ENCODE measurements at places on chromosomes 4 and X.

DNA sequence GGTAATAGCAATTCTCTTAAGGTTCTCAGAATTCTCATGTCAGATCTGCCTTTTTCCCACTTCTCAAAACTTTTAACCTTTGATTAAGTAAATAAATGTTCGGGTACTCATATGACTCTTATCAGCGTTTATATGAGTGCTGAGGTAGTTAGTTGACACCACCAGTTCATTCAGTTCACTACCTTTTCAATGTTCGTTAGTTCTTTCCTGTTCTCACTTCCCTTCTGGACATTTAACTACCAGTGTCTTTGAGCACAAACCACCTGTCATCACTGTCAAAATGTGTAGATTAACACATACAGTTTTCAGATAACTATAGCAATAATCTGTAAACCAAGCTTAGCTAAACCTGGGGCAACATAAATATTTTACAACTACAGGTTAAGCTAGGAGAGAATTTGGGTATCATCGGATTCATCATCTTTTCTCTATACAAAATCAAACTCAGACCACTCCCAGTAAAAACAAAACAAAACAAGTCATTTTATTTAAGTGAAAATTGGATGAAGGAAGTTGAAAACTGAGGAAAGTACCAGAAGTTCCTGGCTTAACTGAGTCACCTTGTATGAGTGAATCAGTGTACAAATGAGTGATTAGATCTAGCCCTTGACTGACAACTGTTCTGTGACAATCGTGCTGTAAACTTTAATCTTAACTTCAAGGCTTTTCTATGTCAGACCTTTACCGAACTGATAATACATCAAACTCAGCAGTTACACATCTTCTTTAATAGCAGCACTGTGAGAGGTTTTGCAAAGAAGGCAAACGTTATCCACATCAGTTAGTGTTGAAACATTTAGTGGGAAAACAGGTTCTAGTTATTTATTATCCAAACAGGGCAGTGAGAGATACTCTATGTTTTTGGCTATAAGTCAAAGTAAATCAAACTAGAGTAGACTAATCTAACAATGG lies 41.9 kb downstream of the ARHGEF38 start:
- no peak for DNase-seq

GRCh38 chr4:7241597-7242125 lies 49.3 kb downstream of the SORCS2 start:
- DNase-seq: no peak

DNA sequence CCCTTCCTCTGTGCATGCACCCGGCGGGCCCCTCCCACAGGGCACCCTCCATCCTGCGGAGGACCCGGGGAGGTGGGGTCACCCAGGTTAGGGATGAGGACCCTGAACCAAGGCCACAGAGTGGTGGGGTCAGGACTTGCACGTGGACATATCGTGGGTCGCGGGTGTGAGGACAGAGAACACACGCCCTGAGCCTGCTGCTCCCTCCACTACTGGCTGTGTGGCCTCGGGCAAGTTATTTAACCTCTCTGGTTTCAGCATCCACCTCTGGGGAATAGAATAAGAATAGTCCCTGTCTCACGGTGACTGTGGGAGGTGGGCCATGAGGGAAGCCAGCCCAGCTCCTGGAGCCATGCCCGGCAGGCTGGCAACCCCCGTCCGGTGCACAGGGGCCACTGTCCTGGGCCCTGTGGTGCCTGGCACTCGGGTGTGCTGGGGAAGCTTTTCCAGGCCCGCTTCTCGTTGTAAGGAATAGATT lies 5.1 kb downstream of the PSAPL1 start:
- DNase-seq: no peak

DNA sequence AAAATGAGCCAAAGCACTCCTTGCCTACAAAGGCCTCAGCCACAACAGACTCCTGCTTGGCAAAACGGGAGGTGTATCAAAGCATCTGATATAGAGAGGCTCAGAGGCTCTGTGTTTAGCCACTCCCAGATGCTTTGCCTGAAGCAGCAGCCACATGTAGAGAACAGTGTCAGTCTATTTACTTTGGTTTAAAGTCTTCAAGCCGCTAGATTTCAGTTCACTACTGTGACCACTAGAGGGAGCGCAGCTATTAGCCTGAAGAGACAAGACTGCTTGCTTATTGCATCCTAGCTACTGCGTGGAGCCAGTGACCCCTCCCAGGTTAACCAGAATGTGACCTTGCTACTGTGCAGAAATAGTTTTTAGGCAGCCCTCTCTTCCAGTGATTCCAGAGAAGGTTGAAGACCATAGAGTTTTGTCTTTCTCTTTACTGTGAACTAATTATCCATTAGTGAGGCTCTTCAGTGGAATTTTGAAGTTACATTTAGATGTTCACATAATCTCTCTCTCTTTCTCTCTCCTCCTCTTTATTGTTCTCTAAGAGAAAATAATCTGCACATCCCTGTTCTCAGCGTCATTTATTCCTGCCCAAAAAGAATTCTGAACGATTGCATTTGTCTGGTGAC lies 39.3 kb downstream of the BMP3 start:
- peak; percentile 36 for DNase-seq

- DNase-seq: no peak
These were observed 31.6 kb downstream of the MAOB start for GRCh38 chrX:43850629-43851028.

DNA sequence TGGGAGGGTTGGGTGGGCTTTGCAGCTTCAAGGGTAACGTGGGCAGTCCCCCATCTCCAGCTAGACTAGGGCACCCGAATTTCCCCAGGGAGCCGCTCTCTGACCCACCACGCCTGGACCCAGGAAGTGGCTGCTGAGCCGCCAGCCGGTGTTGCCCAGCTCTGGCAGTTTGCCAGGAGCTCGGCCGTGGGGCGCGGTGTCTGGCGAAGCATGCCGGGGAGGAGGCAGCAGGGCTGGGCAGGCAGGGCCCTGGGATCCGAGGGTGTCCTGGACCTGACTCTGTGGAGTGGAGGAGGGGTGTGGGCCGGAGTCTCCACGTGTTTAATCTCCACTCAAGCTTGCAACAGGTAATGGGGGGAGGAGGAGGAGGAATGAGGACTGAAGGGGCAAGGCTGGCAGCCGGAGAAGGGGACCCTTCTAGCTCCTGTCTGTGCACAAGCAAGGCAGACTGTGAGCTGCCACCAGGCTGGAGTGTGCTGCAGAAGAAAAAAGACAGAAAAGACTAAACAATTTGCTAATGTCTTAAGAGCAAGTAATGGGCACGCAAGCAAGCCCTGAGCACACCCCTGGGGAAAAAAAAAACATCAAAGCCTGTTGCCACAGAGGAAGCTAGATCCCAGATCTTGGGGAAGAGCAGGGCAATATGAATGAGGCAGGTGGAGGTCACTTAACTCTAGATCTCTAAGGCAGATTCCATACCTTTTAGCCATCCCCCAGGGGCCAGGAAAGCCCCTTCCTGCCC lies 2.4 kb downstream of the LONRF3 start:
- no peak for DNase-seq

DNA sequence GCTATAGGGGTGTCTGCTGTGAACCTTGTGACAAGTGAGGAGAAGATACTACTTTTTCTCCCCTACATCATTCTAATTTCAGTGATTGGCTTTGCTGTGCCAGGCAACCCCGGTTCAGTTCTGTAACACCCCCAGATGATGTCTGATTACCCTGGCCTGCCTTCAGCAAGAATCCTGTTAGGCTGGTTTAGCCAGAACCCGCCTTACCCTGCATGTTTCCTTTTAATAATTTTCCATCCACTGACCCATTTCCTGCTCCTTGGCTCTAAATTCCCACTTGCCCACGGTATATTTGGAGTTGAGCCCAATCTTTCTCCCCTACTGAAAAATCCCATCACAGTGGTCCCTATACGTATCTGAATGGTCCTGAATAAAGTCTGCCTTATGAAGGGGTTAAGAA lies 46.5 kb upstream of the HPSE start:
- no peak for DNase-seq

- DNase-seq: no peak
These were observed 279.3 kb upstream of the DIPK2B start for GRCh38 chrX:45479835-45480422.

DNA sequence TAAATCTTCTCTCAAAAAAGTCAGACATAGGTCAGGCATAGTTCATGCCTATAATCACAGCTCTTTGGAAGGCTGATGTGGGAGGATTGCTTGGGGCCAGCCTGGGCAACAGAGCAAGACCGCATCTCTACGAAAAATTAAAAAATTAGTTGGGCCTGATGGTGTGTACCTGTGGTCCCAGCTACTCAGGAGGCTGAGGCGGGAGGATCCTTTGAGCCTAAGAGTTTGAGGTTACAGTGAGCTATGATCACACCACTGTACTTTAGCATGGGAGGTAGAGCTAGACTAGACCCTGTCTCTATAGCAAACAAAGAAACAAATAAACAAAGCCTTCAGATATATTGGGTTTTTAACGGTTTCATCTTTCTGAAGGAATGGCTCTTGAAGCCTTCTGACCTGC lies 62.2 kb downstream of the DIPK2B start:
- no peak for DNase-seq

- no peak for DNase-seq
These were observed 186.3 kb downstream of the NWD2 start for GRCh38 chr4:37430718-37431416.

GRCh38 chr4:145545031-145545430 lies 63.4 kb downstream of the SMAD1 start:
- no peak for DNase-seq

GRCh38 chrX:131747173-131747572 lies 203.3 kb downstream of the OR13H1 start:
- peak; percentile 60 for DNase-seq

DNA sequence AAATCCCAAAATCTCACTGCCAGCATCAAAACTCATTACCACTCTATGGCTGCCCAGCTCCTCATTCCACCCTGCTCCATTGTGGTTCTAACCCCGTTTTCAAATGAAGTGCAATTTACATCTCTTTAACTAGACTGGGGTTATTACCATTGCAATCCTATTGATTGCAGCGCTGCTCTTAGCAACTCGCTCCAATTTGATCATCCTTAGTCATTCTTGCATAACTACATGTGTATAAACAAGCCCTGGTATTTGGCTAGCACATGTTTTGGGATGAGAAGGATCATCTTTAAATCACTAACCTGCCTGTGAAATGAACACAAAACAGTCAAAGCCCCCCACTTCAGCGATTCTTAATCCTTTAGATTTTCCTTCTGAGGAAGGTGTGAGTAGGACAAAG lies 340.1 kb upstream of the PPARGC1A start:
- no peak for DNase-seq

DNA sequence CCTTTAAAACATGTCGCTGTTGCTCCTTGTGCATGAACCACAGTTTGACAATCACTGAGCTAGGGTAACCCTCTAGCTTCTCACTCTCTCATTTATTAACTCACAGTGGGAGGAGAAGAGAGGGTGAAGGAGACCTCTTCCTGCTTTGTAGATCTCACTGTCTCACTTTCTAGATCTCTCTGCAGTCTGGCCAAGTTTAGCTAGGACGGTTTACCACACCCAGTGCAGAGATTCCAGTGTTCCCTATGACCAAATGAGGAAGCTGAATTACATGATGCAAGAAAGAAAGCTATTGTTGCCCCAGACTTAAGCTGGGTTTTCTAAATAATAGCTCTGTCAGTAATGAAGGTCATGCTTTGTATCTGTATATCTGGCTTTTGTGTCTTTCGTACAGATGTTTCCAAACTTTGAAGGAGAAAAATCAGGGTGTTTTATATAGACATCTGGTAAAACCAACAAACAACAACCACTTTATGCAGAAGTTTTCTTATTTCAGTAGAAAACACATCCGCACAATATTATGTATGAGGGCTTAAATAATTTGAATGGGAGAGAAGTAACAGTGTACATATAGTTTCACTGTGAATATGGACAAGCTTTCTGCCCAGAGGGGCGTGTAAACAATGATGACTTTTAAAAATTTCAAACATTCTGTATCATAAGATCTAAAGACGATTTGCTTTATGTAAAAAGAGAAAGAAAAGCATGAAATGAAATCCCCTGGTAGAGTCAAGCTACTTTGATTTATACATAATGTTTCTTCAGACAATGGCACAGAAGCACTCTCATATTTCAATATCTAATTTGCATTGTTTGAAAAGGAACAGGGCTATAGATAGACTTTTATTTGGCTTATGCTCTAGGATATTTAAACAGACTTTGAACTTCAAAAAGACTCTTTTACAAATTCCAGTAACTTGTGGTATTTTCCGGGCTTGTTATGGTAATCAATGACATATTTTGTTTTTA lies 582.3 kb downstream of the FSTL5 start:
- no peak for DNase-seq

DNA sequence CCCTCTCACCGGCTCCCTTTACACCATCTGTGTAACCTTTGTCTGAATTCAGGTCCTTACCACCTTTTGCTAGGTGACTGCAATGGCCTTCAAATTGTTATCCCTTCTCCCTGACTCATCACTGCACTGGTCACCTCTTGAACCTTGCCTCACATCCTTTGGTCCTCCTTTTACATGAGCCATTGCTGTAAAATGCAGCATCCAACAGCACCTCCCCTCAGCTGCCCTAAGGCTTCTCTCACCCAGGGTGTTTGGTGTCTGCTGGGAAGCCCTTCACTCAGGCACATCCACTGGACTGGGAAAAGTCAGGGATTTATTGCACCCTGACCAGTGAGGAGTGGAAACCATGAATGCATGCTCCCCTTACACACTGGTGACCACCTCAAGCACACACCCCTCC lies 192.5 kb upstream of the GATB start:
- no peak for DNase-seq

- DNase-seq: no peak
These were observed 116.7 kb downstream of the AMELX start for GRCh38 chrX:11409957-11410356.

GRCh38 chr4:8613421-8614364 lies 21.1 kb downstream of the CPZ start:
- DNase-seq: no peak

- no peak for DNase-seq
These were observed 51.9 kb downstream of the CPZ start for GRCh38 chr4:8644461-8644891.

- no peak for DNase-seq
These were observed 657 bp downstream of the TCEAL8 start for GRCh38 chrX:103254171-103254824.

GRCh38 chr4:99054428-99054994 lies 34.1 kb downstream of the ADH5 start:
- no peak for DNase-seq

- DNase-seq: no peak
These were observed 505.8 kb downstream of the RAB28 start for GRCh38 chr4:12978310-12978709.

- DNase-seq: peak; percentile 49
These were observed 53.2 kb upstream of the ABCG2 start for GRCh38 chr4:88211473-88212252.

DNA sequence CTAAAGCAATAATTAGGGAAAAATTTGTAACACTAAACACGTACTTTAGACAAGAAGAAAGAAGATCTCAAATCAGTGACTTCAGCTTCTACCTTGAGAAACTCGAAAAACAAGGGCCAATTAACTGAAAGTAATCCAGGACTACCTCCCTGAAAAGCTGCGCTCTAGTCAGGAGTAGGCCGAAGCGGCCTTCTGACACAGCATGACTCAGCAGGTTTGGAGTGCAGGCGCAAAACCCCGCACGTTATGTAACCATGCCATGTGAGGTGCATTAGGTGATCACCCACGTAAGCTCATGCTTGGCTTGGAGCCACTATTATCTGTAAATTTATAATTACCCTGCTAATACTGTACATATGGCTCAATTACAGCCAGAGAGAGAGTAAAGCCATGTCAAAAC lies 52.8 kb upstream of the CCDC149 start:
- DNase-seq: no peak

All from effector CD4-positive, alpha-beta T cell (primary cell).